Stimulated activated CD4-positive, alpha-beta T cell treated with anti-CD3 and anti-CD28 coated beads, Interleukin-12 subunit alpha, Interleukin-12 subunit beta, amount 100 ng/mL, for 4 hours (primary cell): ENCODE measurements at places on chromosomes 16 and 17.
A peak's percentile ranks its signal among the peaks of the same experiment; 100 is the strongest.

DNA sequence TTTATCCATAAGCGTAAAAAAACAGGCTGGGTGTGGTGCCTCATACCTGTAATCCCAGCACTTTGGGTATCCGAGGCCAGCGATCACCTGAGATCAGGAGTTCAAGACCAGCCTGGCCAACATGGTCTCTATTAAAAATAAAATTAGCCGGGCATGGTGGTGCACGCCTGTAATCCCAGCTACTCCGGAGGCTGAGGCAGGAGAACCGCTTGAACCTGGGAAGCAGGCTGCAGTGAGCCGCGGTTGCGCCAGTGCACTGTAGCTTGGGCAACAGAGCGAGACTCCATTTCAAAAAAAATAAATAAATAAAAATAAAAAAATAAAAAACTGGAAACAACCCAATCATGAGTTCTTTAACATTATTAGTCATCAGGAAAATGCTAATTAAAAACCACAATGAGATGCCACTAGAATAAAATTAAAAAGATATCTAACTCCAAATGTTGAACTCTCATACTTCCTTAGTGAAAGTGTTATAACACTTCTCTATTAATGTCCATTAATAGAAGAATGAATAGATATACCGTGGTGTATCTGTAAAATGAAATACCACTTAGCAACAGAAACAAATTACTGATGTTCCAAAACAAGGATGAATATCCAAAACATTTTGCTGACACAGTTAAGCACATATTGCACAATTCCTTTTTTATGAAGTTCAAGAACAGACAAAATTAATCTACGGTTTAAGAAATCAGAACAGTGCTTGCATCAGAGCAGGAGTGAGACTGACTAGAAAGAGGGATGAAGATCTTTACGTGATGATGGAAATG lies 13.1 kb downstream of the MPHOSPH6 start:
- DNase-seq: no peak

DNA sequence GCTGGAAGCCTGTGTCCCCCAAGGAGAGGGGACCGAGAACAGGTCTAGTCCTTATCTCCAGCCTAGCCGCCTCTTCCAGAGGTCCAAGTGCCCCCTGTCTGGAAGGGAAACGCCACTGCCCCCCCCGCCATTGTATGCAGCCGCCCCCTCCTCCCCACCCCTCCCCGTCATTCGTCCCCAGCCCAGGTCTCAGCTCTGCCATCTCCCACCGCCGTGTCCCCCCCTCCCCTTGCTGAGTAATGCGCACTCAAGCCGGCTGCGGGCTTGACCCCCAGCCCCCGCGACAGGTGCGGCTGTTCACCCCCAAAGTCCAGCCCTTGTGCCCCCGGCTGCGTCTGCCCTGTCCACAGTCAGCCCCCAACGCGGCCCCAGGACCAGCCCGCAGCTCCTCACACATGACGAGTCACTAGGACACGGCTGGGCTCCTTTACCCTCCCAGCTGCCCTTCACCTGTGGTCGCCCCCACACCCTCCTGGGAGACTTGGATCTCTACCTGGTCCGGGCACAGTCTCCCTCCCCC lies 622 bp downstream of the GPRC5B start:
- peak; percentile 9 for DNase-seq

DNA sequence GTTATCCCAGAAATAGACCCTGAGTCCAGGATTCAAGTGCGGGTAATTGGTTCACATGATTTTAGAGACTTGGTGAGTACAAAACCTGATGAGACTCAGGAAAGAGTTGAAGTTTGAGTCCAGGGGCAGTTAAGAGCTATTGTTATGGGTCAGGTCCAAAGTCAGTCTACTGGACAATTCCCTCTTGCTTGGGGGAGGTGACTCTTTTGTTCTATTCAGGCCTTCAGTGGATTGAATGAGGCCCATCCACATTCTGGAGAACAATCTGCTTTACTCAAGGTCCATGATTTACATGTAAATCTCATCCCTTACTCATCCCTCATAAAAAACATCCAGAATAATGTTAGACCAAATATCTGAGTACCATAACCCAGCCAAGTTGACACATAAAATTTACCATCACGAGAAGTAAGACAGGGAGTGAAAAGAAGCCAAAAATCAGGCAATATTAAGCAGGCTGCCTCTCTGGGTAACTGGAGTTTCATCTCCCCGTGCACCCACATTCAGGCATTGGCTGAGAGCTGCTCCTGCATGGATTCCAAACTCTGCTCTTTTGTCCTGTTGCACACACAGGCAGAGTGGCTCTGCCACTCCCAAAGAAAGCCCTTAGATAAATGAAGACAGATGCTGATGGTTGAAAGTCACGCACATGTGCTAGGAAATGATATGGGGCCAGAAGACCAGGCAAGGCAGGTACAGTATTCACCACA lies 156.0 kb upstream of the SALL1 start:
- DNase-seq: no peak

DNA sequence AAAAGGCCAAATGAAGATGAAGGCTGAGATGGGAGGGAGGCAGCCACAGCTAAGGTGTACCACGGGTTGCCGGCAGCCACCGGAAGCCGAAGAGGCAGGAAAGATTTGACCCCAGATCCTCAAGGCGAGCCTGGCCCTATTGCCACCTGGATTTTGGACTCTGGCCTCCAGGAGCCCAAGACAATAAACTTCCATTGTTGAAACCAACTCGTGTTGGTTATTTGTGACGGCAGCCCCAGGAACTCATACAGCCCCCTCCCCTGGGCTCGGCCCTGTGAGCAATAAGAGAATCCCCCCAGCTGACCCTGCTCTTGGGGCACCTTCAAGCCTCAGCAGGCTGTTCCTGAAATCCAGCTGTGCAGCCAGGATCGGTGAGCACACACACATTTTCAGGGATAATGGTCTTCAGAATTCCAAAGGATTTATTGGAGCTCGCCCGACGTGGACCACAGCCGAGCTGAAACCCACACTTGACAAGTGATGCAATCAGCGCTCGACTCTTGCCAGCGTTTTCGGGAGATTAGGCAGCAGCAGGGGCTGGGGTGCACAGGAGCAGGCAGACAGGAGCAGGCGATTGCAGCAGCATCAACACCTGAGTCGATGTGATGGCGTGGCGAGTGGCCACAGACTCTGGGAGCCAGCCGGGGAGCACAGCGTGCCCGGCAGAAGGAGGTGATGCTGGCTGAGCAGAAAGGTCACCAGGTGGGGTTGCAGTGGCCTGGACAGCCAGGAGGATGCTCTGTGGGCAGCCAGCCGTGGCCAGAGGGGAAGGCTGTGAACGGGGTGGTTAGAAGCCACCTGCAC lies 22.4 kb upstream of the CBX4 start:
- no peak for DNase-seq

DNA sequence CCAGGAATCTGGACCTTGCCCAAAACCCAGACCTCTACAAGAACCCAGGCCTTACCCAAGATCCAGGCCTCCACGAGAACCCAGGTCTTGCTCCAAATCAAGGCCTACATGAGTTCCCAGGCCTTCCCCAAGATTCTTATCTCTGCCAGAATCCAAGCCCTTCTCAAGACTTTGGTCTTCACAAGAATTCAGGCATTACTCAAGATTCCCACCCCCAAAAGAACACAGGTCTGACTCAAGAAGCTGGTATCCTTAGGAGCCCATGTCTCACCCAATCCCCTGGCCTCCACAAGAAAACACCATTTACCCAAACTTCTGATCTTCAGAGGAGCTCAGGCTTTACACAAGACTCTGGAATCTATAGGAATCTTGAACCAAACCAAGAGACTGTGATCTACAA lies 2.6 kb downstream of the SPEM3 start:
- no peak for DNase-seq

- DNase-seq: no peak
These were observed 28.7 kb downstream of the ADGRG5 start for GRCh38 chr16:57571098-57571497.

DNA sequence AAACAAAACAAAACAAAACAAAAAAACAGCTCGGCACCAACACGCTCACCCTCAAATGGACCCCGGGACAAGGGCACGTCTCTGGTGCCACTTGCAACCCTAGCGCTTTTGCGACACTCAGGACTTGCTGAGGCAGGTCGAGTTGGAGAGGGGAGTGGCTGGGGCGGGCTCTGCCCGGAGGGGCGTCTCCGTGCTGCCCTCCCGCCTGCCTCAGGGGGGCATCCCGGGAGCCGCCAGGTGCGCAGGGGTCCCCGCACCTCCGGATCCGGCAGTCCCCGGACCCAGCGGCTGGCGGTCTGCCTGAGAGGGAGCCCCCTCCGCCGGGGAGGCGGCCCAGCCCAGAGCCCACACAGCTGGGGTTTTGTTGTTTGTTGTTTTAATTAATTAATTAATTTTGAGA lies at the start of gene SLC52A1:
SLC52A1 (minus strand) TSS at position 112 of the 400 bp plus-strand sequence. CDS start 820 bp downstream, outside the sequence.
- DNase-seq: no peak

DNA sequence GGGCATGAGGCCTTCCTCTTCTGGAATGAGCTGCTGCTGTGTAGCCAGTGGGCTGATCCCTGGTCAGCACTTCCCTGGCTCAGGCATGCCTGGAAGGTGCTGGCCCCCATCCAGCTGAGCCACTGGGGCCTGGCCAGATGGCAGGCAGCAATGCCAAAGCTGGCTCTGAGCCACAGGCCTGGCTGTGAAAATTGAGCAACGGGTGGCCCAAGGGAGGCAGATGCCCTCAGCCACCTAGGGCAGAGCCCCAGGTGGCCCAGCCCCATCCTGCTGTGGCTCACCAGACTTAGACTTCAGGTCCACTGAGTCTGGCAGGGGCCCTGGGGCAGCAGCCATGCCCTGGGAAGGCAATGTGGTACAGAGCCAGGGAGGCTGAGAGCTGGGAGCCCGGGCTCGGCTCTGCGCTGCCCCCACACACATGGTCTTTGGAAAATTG lies 8.5 kb upstream of the CRHR1 start:
- DNase-seq: no peak

- DNase-seq: no peak
These were observed 84.1 kb downstream of the MYH11 start for GRCh38 chr16:15772579-15773293.

DNA sequence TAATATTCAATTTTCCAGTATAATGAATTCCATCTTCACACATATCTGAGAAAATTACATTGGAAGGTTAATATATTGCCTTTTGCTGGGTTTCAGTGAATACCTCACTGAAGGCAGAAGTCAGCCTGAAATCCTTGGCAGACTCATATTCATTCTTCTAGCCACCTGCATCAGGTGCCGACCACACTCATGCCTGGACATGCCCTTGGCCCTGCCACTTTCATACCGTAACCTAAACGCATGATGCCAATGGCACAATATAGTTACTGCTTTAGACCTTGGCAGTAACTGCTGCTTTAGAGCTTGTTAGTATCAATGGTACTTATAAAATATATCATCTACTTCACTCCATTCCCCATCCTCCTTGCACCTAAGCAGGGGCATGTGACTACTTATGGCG lies 817.6 kb upstream of the CDH8 start:
- DNase-seq: no peak

GRCh38 chr16:46746821-46747776 lies 1.0 kb downstream of the MYLK3 start:
- no peak for DNase-seq

- DNase-seq: no peak
These were observed 13.2 kb downstream of the MAF start for GRCh38 chr16:79587296-79587695.

GRCh38 chr17:63550817-63551639 lies 751 bp downstream of the DCAF7 start:
- DNase-seq: no peak
